ENCODE measurements at places on chromosomes 7 and 10. TPM values are rescaled to one million over a fixed set of nuclear protein-coding genes. Genes with fewer than 3 reads are reported as not detected.

KCP gene
- not detected for total RNA-seq

TUBB8 gene
- not detected for total RNA-seq

PRLHR gene
- total RNA-seq: not detected

DDC gene
- total RNA-seq: not detected

CHST15 gene
- 27.0 TPM for total RNA-seq

HOXA7 gene
- 0.27 TPM for total RNA-seq

ACHE gene
- total RNA-seq: 0.13 TPM

LRRC4 gene
- total RNA-seq: 1.3 TPM
